Stimulated activated CD4-positive, alpha-beta T cell treated with anti-CD3 and anti-CD28 coated beads, Interleukin-2, amount 100 ng/mL, for 4 hours (primary cell): ENCODE measurements at places on chromosomes 7 and 10.

- no peak for DNase-seq
These were observed 91.2 kb upstream of the PARD3 start for GRCh38 chr10:34906067-34906965.

DNA sequence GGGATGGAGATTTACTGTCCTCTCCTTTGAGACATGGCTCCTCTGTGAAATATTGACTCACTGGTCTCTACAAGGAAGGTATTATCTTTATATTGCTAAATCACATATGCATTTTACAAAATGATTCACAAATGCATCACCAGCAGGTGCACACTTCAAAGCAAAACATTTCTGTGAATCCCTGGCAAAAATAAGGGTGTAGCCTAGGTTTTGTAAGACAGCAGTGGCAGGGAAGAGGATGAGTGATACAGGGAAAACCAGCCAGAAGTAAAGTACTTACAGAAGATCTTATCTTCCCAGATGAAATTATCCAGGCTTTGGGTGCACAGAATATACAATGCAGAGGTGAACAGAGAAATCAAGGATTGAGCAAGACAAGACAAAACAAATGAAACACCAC, 1094.6 kb downstream of the GATA3 start:
- no peak for DNase-seq

DNA sequence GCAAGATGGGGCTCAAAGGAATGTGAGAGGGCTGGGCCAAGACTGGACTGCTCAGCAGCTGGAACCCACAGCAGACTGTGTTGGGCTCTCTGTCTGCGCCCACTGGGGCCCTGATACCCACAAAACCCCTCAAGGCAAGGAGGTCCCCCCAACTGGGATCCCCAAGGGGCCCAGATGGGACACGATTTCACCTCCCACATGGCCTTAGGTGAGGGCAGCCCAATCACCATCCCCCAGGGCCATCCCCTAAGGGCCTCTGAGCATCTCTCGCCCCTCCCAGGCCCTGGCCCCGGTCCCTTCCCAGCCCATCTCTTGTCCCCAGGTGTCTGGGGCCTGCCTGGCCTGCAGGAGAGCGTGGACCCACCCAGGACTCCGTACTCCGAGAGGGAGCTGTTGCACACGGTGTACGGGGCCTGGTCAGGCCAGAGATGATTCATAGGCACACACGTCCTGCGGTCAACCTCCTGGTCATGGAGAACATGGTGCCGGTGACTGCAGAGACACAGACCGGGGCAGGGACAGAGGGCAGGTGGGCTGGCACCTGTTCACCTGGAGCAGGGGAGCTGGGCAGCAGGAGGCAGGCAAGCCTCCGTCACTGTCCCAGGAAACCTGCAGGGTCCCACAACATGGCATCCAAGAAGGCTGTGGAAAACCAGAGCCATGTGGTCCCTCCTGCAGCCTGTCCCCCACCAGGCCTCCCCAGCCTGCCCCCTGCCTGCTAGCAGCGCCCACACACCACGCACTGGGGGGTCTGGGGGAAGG, 21.6 kb downstream of the OGDHL start:
- DNase-seq, result no peak

DNA sequence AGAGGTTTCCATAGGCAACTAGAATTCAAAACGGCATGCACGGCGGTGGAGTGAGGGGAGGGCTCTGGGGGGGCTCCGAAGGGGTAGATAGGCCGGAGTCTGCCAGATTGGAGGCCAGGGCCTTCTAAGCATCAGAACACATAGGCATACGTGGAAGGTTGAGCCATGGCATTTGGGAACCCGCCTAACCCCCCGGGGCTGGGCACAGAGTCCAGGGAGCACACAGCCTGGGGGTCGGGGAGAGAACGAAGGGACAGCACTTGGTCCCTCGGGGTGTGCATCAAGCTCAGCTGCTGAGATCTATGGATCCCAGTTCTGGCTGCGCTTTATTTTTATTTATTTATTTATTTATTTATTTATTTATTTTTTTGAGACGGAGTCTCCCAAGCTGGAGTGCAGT, 89.4 kb upstream of the TNS3 start:
- no peak for DNase-seq

DNA sequence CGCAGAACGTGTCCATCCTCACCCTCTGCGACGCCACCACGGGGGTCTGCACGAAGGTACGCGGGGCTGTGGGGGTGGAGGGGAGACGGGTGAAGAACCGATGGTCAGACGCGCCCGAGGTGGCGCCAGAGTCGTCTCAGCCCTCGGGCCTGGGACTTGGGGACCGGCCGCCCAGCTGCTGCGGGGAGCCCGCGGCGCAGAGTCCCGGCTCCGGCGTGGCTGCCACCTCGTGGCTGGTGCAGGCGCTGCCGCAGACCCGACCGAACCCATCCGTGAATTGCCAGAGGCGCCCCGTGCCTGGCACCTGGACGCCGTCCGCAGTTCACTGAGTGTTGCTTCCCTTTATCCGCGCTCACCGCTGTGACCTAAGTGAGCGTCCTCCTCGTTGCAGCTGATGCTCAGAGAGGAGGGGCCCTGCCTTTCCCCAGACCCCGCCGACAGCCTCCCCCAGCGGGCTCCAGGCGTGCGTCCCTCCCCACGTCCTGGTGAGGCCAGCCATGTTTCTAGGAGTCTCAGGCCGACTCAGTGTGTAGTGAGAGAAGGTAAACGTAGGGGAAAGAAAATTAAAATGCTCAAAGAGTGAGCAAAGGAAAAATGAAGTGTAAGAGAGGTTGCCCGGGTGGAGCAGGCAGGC, 208.7 kb downstream of the PAXIP1 start:
- DNase-seq, result no peak

- no peak for DNase-seq
These were observed 244.8 kb downstream of the BAMBI start for GRCh38 chr10:28922127-28922526.

DNA sequence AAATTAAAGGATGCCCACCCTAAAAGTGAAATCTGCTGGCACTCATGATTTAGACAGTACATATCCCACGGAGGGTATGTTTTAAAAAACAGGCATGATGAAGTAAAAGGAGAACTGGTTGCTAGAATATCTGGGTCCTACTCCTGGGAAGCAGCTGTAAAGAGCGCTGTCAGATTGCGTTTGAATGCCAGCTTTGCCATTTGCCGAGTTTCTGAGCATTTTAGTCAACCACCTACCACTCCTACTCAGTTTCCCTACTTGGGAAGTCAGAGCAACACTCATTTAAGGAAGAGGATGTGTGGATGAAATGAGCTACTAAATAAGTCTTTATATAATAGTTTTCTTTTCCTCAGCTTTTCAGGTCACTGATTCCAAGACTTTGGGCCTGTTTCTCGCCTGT, 1.1 kb upstream of the UMAD1 start:
- DNase-seq, result no peak

GRCh38 chr7:55052741-55053427, 34.1 kb downstream of the EGFR start:
- no peak for DNase-seq
